Bone marrow (tissue), 2 donors: ENCODE measurements at places on chromosomes 12 and 14.

- DNase-seq, result no peak
Measured at GRCh38 chr12:55392032-55392795, 8.1 kb upstream of the OR6C65 start.

DNA sequence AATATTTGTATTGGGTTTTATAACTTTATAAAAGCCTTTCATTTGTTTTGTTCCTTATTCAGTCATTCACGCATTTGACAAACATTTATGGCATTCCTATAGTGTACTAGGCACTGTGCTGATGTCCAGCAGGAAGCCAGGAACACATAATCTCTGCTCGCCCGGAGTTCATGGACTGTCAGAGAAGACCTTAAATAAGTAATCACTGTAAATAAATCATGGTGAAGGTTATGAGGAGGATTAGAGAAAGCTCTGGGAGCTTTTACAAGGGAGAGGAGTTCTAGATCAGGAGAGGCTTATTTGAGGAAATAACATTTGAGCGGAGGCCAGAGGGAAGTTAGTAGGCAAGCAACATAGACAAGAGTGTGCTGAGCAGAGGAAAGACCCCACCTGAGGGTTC lies 1.4 kb upstream of the RDH11 start:
- DNase-seq, result no peak

DNA sequence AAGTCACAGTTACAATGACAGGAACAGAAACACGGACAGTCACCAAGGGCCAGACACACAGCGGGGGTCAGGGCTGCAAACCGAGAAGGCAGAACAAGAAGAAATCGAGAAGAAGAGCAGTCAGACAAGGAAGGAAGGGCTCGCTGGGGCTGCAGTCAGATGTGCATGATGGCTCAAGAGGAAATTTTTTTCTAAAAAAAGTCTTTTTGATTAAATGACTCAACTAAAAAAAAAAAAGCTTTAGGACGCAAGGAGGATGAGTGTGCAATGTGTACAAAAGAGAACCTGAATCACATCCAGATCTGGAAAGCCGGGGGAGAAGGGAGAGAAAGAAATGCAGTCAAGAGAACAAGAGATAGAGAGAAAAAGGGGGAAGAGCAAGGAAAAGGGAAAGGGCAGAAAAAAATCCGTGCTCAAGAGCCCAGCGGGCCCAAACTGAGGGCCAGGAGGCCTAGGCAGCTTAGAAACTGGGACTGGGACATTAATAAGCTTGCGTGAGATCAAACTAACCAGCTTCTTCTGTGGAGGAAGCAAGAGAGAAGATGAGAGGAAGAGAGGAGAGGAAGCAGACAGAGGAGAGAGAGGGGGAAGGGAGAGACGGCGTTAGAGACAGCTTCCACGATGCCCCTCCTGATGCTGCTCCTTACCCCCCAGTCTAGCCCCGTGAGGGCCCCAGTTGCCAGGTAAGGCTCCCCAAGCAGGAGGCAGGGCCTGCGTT lies 6.7 kb downstream of the IFFO1 start:
- DNase-seq, result peak; percentile 31

GRCh38 chr14:59320763-59321625 lies 132.5 kb downstream of the DAAM1 start:
- DNase-seq, result no peak

- no peak for DNase-seq
Measured at GRCh38 chr14:20855652-20856291, 35.4 kb upstream of the RNASE3 start.

- no peak for DNase-seq
Measured at GRCh38 chr12:7137908-7138307, 7.7 kb downstream of the CLSTN3 start.

- no peak for DNase-seq
Measured at GRCh38 chr14:55964091-55964490, 154.1 kb upstream of the PELI2 start.
